ENCODE measurements at places on chromosomes 13 and 19.
A peak's percentile ranks its signal among the peaks of the same experiment; 100 is the strongest.

- DNase-seq, result no peak
Observed at GRCh38 chr19:44072543-44073401, 813 bp downstream of the ZNF284 start.

- DNase-seq, result no peak
Observed at GRCh38 chr19:18483119-18483890, 38.6 kb downstream of the ELL start.

DNA sequence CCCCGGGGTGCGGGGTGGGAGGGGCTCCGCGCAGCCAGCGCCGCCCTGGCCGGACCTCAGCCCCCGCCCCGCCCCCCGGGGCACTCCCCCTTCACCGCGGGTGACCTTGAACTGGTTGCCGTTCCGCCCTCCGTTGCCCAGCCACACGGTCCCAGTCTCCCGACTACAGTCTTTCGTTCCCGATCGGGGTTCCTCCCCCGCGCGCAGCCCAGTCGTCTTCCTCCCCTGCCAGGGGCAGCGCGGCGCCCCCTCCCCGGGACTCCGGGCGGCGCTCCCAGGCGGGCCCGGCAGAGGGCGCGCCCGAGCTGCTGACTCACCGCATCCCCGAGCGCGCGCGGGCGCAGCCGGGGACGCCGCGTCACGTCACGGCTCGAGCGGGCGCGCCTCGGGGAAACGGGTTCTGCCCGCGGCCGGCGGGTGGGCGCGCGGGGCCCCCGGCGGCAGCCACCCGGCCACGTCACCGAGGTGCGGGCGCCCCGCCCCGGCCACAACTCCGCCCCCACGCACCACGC is 459 bp downstream of the MIDN start:
- peak; percentile 49 for DNase-seq

DNA sequence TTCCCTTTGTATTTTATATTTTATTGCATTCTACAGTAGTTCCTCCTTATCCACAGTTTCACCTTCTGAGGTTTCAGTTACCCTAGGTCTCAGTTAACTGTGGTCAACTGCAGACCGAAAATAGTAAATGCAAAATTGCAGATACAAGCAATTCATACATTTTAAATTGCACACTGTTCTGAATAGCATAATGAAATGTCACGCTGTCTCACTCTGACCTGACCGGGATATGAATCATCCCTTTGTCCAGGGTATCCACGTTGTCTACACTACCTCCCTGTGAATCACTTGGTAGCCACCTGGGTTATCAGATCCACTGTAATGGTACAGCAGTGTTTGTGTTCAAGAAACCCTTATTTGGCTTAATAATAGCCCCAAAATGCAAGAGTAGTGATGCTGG is 325.0 kb downstream of the DNAJC15 start:
- DNase-seq, result no peak

DNA sequence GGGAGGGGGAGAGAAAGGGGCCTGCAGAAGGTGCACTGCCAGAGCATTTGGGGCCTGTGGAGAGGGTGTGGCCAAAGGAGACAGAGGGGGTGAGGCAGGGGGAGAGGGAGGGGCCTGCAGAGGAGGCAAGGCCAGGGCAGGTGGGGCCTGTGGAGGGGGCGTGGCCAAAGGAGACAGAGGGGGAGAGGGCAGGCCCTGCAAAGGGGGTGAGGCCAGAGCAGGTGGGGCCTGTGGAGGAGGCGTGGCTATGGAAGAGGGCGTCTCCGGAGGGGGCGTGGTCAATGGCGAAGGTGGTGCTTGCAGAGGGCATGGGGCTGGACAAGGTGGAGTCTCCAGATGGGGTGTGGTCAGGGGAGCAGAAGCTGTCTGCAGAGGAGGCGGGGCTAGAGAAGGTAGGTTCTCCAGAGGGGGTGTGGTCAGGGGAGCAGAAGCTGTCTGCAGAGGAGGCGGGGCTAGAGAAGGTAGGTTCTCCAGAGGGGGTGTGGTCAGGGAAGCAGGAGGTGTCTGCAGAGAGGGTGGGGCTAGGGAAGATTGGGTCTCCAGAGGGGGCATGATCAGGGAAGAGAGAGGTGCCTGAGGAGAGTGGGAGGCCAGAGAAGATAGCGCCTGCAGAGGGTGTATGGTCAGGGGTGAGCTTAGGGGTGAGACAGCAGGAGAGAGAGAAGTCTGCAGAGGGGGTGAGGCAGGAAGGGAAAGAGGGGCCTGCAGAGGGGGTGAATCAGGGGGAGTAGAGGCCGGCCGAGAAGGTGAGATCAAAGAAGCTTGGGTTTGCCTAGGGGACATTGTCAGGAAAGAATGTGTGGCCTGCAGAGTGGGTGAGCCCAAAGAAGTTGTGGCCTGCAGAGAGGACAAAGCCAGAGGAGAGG is 3.4 kb downstream of the PRR36 start:
- peak; percentile 17 for DNase-seq

- no peak for DNase-seq
Observed at GRCh38 chr13:100848304-100848703, 173.7 kb upstream of the TMTC4 start.

- no peak for DNase-seq
Observed at GRCh38 chr13:47291107-47291656, 394.3 kb upstream of the HTR2A start.

DNA sequence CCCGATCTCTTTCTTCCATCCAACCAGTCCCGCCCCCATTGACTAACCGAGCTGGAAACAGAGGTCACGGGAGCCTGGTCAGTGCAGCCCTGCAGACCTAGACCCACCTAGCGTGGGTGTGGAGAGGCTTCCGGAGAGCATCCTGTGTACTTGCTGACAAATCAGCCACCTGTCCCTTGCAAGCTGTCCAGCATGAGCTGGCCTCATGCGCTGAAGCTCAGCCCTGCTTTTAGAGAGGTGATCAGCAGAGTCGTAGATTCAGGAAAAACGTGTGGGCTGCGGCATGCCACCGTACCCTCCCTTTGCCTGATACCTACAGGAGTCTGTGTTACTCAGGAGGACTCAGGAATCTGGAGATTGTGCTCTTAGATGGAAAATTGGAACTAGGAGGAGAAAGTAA is 80.3 kb upstream of the UQCRFS1 start:
- DNase-seq, result no peak

DNA sequence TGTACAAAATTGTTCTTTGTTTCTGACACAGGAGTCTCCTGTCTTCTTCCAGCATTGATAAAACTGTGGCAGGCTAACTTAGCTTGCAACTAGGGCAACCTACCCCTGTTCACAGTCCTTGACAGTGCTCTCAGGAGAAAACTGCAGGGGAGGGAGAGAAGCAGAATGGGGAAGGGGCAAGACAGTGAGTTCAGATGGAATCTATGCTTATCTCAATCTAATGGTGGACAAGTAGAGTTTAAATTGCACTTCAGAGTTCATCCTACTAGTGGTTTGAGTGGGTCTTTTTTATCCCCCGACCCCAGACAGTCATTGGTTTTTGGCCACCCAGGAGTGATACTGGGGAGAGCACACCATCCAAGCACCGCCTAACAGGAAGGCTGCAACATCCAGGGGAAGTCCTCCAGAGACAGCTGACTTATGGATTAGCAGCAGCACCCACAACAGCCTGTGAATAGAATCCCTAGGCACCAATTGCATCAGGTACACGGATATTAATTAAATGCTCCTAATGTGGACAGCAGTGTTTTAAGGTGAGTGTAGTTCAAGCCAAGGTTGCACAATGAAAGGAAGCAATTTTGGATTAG is 236.6 kb downstream of the NHLRC3 start:
- no peak for DNase-seq

DNA sequence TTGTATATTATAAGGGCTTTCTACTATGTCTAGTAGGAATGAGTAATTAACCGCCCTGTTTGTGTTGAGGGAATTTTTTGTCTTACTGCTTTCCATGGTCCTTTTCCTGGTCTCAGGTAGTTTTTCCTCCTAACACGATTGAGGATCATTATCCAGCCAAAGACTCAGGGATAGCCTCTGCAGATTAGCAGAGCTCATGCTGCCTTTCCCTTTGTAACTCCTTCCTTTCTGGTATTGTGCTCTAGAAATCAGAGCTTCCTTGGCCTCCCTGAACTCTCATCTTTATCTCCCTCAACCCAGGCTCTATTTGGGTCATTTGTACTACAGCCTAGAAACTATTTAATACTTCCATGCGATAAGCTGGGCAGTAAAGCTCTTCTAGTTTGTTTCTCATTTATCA is 142.1 kb downstream of the PDS5B start:
- DNase-seq, result no peak

DNA sequence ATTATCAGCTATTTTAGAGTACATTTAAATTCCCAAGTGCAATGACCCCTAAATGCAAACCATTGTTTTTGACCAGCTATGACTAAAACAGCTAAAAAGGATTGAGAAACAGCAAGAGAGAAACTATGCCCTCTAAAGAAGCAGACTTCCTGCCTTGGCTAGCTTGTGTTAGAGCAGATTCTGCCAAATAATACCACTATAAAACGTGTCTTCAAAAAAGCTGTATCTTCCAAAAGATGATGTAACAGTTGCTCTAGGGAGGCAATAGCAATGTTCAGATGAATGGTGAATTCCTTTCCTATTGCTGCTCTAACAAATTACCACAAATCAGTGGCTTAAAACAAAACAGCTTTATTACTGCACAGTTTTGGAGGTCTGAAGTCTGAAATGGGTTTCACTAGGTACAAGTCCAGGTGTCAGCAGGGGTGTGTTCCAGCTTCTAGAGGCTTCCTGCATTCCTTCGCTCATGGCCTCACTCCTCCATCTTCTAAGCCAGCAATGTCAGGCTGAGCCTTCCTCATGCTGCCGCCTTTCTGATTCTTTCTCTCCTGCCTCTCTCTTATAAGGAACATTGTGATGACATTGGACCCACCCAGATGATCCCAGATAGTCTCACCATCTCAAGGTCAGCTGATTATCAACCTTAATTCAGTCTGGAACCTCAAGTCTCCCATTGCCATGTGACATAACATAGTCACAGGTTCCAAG is 84.5 kb downstream of the LRRC63 start:
- DNase-seq, result peak; percentile 100

DNA sequence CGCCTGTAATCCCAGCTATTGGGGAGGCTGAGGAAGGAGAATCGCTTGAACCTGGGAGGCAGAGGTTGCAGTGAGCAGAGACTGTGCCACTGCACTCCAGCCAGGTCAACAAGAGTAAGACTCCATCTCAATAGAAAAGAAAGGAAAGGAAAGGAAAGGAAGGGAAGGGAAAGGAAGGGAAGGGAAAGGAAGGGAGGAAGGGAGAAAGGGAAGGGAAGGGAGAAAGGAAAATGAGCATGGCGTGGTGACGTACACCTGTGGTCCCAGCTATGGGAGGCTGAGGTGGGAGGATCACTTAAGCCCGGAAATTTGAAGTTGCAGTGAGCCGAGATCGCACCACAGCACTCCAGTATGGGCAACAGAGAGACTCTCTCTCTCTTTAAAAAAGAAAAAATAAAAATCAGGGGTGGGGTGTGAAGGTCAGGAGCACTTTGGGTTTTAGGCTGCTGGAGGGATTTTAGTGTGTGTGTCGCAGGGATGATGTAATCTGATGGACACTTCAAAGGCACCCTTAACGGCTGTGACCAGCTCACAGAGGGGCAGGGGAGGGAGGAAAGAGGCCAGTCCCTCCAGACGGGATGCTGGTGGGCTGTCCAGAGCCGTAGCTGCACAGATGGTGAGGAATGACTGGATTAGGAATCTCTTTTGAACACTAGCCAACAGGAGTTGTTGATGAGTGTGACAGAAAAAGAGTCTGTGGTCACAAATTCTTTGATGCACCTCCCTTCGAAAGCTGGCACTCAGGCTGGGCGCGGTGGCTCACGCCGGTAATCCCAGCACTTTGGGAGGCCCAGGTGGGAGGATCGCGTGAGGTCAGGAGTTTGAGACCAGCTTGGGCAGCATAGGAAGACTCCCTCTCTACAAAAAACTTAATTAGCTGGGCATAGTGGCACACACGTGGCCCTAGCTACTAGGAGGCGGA is 27.6 kb downstream of the TMPRSS9 start:
- DNase-seq, result no peak

- DNase-seq, result no peak
Observed at GRCh38 chr19:11984986-11985385, 20.1 kb downstream of the ZNF763 start.

DNA sequence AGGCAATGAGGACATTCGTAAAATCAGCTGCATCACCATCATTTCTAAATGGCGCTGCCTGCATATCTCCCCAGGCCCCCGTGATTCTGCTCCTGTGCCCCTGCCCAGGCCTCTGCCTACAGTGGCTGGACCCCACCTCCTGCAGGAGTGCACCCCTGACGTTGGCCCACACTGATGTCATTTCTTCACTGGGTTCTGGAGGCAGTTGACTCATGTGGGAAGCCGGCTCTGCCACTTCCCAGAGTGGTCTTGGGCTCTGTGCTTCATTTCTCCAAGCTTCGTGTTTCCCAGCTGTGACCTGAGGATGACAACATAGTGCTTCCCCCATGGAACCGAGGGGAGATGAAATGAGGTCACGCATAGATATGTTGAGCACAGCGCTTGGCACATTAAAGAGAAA is 19.9 kb downstream of the CCNE1 start:
- no peak for DNase-seq

- DNase-seq, result no peak
Observed at GRCh38 chr13:46748300-46748699, 48.7 kb downstream of the ESD start.

DNA sequence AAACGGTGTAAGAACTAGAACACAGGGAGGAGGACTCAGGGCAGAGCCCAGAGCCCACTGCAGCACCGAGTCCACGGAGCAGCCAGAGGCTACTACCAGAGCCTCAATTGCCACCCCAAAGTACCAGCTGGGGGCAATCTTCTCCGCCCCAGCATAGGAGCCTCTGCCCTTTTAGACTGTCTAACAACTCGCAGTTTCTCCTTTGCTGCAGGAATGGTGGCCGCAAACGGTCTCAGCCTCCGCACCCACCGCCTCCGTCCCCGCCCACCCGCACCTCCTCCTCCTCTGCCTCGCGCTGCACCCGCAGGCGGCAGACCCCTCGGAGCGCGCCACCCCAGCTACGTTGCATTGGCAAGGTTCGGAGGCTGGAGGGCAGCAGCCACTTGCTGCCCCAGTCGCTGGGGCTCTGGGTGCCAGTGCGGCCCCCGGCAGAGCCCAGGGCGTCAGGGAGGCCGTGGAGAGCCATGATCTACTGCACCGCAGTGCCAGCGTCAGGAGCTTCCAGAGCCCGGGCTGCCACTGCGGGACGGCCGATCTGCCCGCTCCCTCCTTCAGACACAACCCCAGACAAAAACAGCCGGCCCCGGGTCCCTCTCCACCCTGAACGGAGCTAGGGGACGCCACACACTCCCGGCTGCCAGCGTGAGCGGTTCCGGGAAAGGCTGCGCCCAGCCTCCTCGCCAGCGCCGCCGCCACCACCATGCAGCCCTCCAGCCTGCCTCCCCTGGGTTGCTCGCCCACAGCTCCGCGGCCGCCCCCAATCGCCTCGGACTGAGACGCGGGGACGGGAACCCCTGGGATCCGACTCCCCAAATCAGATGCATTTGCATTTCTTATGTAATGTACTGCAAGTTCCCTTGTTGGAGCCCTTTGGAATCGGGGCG is 1.8 kb downstream of the FGF14 start:
- DNase-seq, result no peak

- no peak for DNase-seq
Observed at GRCh38 chr19:19205416-19206410, 2.5 kb upstream of the NR2C2AP start.

- no peak for DNase-seq
Observed at GRCh38 chr13:90591260-90591926, 756.1 kb upstream of the MIR17HG start.
